Kidney (tissue), 22 donors: ENCODE measurements at places on chromosomes 1 and 21. TPM values are rescaled to one million over a fixed set of nuclear protein-coding genes. Genes with fewer than 3 reads are reported as not detected.

GRCh38 chr1:26705788-26706311 is 10.0 kb downstream of the ARID1A start:
- peak; percentile 39 for DNase-seq

MROH9 gene
- not detected for polyA plus RNA-seq

DEGS1 gene
- 32.5 TPM for polyA plus RNA-seq

DNA sequence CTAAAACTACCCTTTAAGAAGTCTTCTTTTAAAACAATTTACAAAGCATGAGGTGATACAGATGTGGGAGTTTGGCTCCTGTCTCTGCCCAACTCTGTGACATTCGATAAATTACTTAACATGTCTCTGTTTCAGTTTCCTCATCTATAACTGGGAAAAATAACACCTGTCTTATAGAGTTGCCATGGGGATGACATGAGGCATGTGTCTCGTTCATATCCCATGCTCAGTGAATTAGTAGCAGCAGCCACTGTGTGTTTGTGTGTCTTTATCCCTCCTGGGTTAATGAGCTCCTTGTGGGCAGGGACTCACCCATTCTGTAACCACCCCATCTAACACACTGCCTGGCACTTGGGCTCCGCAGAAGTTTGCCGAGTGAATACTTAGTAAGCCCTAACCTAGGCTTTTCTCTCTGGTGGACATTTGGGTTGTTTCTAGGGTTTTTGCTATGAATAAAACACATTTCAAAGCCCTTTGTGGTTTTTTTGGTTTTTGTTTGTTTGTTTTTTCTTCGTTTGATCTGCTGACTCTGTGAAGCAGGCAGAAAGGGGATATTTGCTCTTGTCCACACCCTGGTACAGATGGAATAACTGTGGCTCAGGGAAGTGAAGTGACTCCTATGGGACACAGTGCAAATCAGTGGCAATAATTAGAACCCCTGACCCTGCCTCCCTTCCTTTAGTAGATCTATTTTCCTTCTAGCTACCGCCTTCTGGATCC is 797 bp upstream of the KCNJ9 start:
- DNase-seq: no peak

ORC1 gene
- polyA plus RNA-seq: 0.37 TPM

DNA sequence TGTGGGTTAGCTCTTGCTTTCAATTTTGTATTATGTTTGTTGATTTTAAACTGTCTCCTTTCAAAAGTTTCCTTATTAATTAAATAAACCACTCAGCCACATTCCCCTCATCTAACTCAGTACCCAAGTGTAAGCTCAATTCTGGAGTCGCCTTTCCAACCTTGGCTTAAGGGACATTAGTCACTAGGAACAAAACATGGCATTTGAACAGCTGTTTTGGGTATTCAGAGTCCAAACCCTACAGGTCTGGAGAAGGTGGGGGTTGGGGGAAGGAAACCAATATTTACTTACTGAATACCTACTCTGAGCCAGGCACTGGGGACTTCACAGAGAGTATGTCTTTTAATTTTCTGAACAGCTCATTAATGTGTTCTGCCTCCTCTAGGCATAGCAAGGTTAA is 117.2 kb upstream of the JUN start:
- no peak for DNase-seq

DNA sequence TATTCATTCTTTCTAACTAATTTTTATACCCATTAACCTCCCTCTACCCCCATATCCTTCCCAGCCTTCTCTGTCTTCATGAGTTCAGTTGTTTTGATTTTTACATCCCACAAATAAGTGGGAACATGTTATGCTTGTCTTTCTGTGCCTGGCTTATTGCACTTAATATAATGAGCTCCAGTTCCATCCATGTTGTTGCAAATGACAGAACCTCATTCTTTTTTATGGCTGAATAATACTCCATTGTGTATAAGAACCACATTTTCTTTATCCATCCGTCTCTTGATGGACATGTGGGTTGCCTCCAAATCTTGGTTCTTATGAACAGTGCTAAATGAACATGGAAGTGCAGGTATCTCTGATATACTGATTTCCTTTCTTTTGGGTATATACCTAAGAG is 21.5 kb downstream of the AGPAT3 start:
- DNase-seq: no peak

APCS gene
- 1.5 TPM for polyA plus RNA-seq

DNA sequence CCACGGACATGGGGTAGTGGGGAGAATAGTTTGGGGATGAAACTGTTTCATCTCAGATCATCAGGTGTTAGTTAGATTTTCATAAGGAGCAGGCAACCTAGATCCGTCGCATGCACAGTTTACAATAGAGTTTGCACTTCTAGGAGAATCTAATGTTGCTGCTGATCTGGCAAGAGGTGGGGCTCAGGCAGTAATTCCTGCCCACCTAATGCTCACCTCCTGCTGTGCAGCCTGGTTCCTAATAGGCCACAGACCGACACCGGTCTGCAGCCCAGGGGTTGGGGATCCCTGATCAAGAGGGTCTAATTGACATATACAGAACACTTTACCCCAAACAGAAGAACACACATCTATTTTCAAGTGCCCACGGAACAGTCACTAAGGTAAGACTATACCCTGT is 275.1 kb downstream of the PTPRU start:
- DNase-seq: no peak

DNA sequence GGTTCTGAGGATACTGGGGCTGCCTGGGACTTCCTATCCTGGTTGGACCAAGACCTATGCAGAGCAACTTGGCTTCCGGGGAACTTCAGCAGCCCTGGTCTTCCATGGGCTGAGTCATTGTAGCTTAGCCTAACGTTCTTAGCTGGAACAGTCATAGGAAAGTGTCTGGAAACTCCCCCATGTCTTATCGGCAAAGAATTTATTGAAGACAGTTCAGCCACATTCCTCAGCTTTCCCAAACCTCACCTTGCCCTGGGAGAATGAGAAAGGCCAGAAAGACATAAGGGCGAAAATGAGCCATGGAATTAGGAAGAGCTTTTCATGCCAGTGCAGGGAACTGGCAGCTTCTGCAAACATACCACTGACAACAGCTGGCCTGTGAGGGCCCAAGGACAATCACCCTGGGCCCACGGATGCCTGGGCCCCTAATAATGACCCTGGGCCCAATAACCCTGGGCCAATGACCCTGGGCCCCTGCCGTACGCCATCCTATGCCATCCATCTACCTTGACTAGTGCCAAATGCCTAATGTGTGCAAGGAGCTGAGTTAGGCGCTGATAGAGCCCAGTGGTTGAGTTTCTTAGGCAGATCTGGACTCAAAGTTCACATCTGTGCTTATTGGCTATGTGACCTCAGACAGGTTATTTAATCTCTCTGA is 114.4 kb upstream of the GADD45A start:
- no peak for DNase-seq

S100A16 gene
- polyA plus RNA-seq: 174 TPM

BARHL2 gene
- polyA plus RNA-seq: not detected

DNA sequence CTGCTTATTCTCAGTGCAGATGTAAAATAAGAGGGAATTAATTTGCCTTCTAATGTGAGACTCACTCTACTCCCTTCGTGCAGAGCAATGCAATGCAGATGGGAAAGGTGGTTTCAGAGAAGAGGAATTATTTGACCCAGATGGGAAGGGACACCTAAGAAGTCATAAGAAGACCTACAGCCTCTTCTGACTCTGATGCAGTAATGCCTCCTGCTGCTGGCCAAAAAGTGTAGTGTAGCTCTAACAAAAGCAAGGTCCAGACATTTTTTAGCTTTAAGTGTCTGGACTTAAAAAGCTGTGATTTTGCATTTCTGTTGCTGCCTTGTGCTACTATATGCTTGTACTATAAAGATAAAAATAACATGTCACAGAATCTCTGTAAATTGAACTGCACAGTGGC is 501.4 kb downstream of the TTLL7 start:
- DNase-seq: no peak

DNA sequence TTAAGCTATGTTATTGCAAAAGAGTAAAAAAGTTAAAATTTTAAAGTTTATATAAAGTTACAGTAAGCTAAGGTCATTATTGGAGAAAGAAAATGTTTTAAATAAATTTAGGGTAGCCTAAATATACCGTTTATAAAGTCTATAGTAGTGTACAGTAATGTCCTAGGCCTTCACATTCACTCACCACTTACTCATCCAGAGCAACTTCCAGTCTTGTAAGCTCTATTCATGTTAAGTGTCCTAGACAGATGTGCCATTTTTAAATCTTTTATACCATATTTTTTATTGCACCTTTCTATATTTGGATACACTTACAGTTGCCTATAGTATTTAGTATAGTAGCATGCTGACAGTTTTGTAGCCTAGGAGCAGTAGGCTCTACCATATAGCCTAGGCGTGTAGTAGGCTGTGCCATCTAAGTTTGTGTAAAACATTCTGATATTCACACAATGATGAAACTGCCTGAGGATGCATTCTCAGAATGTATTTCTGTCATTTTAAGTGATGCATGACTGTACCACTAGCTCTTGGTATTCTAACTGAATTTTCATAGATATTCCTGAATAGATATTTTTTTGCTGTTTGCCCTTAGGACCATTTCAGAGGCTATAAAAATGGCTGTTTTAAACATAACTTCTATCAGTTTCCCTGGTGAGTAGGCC is 26.8 kb downstream of the PPP2R5A start:
- DNase-seq: no peak

- no peak for DNase-seq
Observed at GRCh38 chr1:175131095-175131494, 61.5 kb downstream of the KIAA0040 start.

CFAP141 gene
- not detected for polyA plus RNA-seq

DNA sequence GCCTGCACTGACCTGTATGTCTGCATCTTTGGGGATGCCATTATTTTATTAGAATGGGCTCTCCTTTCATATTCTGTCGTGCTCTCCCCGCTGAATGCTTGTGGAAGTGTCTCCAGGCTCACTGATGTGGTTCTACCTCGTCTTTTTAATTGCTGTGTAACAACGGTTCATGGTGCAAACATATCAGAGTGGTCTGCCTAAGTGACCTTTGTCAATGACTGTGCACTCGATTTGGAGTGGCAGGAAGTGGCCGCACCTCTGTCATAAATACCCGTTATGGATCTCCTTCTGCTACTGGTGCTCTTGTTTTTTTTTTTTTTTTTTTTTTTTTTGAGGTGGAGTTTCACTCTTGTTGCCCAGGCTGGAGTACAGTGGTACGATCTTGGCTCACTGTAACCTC is 38.3 kb downstream of the SPSB1 start:
- no peak for DNase-seq

CD1B gene
- polyA plus RNA-seq: not detected

RIIAD1 gene
- polyA plus RNA-seq: 4.0 TPM

GRCh38 chr1:24915816-24916602 is 14.1 kb downstream of the RUNX3 start:
- no peak for DNase-seq

GRCh38 chr1:38628241-38628640 is 231.3 kb downstream of the RRAGC start:
- no peak for DNase-seq

- DNase-seq: peak; percentile 81
Observed at GRCh38 chr1:76868154-76868882, 1.0 kb downstream of the ST6GALNAC5 start.

DNA sequence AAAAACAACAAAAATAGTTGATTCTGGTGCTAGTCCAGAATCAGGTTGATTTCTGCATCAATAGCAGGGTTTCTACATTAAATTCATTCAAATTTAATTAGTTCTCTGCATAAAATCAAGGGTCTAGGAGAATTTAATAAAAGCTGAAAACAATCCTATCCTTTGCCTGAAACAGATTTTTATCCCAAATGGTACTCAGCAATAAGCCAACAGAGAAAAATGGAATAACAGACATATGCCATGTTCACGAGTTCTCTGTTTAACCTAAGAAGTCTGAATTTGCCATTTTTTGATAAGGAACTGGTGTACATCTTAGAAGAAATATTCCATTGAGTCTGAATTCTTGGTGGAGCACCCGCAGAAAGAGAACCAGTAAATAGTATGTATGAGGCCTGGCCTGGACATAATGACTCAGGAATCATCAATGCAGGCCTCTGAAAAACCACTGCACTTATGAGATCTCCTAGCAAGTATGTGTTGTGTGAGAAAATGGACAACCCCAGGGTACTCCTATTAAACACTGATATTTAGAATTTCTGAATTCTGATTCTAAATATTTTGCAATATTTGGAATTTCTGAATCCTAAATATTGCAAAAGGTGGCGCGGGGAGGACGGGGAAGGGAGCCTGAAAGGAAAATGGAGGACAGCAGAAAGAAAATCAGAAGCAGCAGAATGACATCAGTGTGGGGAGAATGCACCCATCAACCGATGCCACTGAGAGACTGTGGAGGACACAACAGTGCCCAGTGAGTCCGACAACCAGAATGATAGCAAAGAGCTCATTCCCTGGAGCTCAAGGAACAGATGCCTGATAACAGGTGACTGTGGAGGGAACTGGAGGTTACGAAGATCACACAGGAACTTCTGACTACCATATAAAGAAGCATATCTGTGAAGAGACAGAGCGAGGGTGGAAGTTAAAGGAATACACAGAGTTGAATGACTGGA is 97.6 kb downstream of the APP start:
- DNase-seq: no peak

GRCh38 chr1:34073028-34073695 is 91.9 kb downstream of the CSMD2 start:
- DNase-seq: no peak

DNA sequence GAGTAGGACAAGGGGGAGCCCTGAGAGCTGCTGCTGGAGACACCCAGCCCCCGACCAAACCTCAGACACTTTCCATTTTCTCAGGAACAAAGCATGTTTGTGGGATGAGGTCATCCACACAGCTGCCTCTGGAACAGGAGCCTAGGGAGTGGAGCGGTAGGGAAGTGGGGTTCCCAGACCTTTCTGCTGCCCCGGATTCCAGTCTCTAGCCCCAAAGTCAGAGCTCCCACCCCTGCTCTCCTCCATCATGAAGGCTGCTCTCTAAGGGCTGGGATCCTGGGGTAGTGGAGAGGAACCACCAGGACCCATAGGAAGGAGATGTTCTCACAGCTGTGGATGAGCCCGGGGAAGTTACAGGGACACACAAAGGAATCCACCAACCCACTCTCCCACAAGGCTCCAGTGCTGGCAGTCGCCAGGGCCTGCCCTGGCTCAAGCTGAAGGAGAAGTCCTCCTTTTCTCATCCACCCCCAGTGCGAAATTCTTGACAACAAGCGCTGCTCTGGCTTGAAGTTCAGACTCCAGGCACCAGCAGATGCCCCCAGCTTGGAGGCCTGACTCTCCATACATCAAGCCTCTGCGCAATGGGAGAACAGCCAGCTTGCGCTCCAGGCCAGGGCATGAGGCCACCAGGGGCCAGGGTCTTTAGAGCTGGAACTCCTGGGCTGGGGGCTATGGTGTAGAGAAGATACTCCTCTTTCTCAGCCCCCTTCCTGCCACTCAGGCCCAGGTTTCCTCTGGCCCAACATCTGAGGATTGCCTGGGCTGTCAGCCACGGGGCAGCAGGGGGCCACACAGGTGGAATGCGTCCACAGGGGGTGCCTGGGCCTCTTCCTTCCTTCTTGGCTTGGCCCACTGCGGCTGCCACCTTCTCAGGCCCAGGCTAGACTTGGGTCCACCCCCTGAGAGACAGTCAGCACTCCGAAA is 4.5 kb downstream of the FHL3 start:
- DNase-seq: peak; percentile 76

- no peak for DNase-seq
Observed at GRCh38 chr1:170377440-170377839, 154.5 kb upstream of the GORAB start.

SYNC gene
- polyA plus RNA-seq: 1.4 TPM

GRCh38 chr1:197101978-197102377 is 34.9 kb upstream of the F13B start:
- DNase-seq: no peak
